ENCODE measurements at places on chromosomes 3 and 15.

GRCh38 chr3:126307591-126308393, 49.4 kb downstream of the KLF15 start:
- DNase-seq: no peak

- DNase-seq: no peak
Observed at GRCh38 chr3:45984331-45985312, 11.0 kb downstream of the FYCO1 start.

GRCh38 chr15:80585544-80586018, 109.5 kb upstream of the ABHD17C start:
- DNase-seq: no peak

DNA sequence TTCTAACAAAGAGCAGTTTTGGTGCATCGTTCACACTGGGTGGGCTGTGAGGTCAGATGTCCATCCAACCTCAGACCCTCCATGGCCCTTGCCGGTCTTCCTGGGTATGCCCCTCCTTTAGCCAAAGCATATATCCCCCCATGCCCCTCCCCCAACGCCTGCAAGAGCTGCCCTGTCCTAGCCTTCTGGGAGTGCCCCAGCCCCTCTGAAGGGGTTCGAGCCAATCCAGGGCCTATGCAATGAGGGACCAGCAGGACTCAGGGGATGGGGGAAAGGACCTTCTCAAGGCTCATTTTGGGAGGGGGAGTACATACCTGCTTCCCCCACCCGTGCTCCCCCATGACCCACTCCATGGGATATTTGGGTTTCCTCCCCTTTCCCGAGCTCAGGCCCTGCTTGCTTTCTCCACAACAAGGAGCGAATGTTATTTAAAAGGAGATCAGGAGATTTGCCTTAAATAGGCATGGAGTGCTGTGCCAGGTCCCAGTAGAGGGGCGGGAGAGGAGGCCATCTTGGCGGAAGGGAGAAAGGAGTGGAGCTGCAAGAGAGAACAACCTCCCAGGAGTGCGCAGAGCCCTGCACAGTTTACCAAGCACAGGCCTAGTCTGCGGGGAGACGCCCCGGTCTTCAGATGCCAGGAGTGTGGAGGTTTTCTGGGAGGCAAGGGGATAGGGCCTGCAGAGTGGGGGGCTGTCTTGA, 18.2 kb downstream of the PIF1 start:
- no peak for DNase-seq

DNA sequence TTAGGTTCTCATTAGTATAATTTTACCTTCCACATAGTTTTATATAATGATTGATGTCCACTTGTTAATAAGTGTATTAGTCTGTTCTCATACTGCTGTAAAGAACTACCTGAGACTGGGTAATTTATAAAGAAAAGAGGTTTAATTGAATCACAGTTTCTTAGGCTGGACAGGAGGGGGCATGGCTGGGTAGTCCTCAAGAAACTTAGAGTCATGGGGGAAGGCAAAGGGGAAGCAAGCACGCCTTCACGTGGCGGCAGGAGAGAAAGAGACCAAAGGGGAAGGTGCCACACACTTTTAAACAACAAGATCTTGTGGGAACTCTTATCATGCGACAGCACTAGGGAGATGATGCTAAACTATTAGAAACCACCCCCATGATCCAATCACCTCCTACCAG, 19.2 kb downstream of the DZIP3 start:
- DNase-seq: no peak

- no peak for DNase-seq
Observed at GRCh38 chr15:62428851-62429598, 263.9 kb upstream of the C2CD4B start.

GRCh38 chr15:64596701-64597476, 136.5 kb downstream of the ZNF609 start:
- DNase-seq: no peak

DNA sequence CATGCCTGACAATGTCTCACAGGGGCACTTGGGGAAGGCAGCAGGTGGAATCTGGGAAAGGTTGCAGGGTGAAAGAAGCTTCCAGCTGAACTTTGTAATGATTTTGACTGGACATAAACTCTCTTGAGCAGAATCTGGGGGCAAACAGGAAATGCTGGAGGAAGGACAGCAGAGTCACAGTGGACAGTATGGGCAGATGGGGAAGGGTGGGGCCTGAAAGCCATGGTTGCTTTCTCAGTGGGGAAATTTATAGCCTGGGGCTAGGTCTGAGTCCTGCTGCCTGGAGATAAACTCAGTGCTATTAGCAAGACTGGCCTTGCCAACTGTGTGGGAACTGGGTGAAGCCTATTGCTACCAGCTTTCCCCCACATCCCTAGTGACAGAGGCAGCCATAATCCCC, 203.2 kb downstream of the OSBPL10 start:
- no peak for DNase-seq
